ENCODE measurements at places on chromosomes 1 and 21.

DNA sequence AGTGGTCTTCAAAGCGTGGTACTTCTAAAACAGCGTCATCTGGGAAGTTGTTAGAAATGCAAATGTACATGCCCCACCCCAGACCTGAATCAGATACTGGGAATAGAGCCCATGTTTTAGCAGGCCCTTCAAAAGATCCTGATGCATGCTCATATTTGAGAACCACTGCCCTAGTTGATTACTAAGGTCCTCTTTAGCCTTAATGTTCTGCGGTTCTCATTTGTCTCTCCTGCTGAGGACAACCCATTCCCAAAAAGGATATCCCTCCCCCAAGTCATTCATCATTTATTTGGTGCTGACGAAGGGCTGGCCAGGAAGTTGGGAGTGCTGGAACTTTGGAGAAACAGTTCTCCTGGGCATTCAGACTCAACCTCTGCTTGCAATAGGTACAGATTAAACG, 92.4 kb upstream of the RALGPS2 start:
- DNase-seq, result peak; percentile 47

- DNase-seq, result no peak
Measured at GRCh38 chr1:245319094-245319493, 164.3 kb downstream of the KIF26B start.

DNA sequence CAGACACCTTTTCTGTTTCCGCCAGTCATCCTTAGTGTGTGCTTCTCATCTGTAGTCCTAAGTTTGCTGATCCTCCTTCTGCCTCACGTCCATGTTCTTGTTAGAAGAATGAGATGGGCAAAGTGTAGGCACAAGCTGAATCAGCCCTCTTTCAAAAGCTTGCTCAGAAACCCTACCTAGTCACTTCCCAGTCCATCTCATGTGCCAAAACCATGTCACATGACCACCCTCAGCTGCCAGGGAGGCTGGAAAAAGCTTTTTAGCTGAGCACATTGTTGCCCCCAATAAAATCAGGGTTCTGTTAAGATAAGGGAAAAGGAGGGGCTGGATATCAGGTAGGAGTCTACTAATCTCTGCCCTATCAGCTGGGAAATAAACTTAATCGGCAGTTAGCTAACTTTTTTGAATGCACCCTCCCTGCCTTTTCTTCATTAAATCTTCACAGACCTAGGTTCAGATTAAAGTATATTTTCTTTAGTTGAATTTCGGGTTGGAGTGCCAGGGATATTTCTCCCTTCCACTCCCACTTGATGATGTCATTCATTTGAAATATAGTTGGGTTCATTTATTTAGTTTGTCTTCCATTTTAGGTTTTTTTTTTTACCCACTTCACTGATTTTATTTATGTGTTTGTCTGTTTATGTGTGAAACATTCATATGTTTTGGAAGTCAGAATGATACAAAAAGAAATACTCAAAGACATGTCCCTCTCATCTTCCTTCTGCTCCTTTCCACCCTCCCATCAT, 129.2 kb downstream of the ROR1 start:
- no peak for DNase-seq

GRCh38 chr1:8354038-8354437, 36.1 kb downstream of the SLC45A1 start:
- no peak for DNase-seq

GRCh38 chr21:44434936-44435635, 20.2 kb upstream of the LRRC3 start:
- no peak for DNase-seq

DNA sequence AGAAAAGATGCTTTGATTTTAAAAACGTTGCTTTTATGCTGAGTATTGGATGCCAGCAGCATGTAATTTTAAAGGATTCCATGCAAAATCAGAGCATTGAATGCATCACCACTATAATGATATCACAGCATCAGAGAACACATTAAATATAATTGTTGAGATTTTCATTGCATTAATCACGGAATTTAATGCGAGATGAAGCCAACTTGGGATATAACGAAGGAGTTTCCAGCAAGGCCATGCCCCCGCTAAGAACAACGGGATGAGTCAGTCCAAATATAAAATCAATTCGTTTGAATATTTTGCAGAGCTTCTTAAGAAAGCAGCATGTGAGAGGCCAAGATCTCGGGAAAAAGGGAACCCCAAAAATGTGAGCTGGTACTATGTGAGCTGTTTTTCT, 423.4 kb upstream of the CHRM3 start:
- no peak for DNase-seq

GRCh38 chr1:117838911-117839310, 90.5 kb downstream of the GDAP2 start:
- DNase-seq, result no peak

- no peak for DNase-seq
Measured at GRCh38 chr1:219201656-219202055, 28.0 kb downstream of the LYPLAL1 start.

GRCh38 chr1:44151808-44152207, 10.4 kb upstream of the KLF18 start:
- DNase-seq, result no peak

- DNase-seq, result no peak
Measured at GRCh38 chr1:95286479-95286878, 52.5 kb downstream of the RWDD3 start.

- DNase-seq, result no peak
Measured at GRCh38 chr1:100506217-100506616, 31.7 kb upstream of the GPR88 start.

DNA sequence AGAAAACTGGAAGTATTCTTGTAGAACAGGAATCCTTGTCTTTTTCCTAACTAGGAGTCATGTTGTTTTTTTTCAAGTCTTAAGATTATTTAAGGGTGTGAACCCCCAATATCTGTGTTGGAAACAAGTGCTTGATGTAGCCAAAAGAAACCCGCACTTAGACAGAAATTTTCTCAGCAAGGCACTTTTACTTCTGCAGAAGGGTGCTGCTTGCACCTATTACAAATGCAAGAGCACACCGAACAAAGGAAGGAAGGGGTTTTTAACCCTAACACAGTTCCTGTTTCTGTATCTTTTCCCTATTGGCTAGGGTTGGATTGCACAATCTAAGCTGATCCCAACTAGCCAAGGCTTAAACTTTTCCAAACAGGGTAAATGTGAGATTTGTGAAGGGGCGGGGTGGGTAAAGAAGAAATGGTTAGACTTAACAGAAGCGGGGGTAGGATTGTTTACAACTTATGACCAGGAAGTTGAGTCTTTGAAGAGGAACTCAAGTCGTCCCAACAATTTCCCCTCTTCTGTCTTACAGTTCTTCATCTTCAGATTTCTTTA, 75.1 kb downstream of the ZFYVE9 start:
- peak; percentile 7 for DNase-seq

- DNase-seq, result peak; percentile 44
Measured at GRCh38 chr1:30379684-30380624, 343.4 kb downstream of the MATN1 start.

- DNase-seq, result no peak
Measured at GRCh38 chr1:36212782-36213181, 11.5 kb upstream of the THRAP3 start.

DNA sequence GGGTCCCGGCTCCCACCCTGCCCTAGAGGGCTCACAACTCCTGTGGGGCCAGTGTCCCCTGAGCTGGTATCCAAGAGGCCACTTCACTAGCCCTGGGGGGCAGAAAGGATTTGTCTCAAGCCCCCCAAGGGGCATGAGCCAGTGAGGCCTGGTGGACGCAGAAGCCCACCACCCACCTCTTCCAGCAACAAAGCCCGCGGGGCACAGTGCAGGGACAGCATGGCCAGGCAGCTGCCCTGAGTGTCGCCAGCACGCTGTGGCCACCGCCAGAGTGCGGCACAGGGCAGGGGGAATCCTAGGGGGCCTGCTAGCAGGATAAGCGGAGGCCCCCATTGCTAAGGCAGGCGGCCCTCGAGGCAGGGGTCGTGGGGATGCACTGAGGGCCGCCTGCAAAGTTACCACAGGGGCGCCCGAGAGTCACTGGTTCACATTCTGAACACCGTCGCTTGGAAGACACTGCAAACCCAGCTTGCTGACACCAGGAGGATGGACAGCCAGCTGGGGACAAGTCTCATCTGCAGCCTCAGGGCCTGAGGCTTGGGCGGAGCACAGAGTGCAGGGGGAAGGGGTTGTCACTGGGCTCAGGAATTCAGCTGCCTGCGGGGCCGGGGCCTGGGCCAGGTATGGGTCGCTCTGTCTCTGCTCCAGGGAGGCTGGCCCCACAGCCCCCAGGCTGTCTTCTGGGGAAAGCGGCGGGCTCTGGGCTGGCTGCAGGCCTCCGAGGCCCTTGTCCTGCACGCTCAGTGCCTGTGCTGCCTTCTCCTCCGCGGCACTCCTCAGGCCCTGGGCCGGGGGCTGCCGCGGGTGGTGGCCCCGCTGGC, 26.8 kb downstream of the SLC19A1 start:
- no peak for DNase-seq

DNA sequence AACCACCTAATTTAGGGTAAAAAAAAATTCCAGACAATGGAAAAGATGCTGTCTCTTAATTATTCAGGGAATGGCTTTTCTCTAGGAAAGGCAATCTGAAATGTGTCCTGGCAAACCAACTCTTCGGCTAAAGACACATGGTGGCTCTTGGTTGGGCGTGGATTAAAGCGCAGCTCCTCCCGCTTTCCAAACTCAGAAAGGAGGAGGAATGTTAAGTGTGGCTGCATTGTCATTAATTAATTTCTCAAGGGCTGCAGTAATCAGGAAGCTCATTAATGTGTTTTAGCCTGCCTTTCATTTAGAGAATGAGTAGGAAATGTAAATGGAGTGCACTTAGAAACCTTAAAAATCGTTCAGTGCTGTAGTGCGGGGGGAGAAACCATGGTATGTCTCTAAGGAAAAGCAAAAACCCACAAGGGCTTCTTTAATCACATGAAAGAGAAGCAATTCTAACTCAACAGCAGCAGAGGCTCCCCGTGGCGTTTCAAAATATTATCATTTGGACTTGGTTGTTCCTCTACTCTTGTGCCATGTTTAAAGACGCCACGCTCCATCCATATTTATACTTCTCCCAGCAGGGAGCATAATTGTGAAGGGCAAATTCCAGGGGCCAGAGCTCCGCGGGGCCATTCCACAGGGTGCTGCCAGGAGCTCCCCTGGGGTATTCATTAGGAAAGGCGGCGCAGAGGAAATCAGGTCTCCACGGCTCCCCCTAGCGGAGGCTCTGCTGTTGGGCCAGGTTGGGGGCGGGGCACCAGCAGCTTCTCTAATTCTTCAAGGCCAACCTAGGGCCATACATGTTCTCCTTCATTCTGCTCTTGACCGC, 91.9 kb upstream of the SSX2IP start:
- peak; percentile 43 for DNase-seq

- peak; percentile 21 for DNase-seq
Measured at GRCh38 chr1:178986204-178986603, 39.5 kb upstream of the FAM20B start.
